ENCODE measurements at places on chromosomes 4 and X. TPM values are rescaled to one million over a fixed set of nuclear protein-coding genes. Genes with fewer than 3 reads are reported as not detected.

SMIM43 gene
- total RNA-seq: 0.21 TPM

CXCL9 gene
- 1.1 TPM for total RNA-seq

SPANXA2 gene
- not detected for total RNA-seq

POU3F4 gene
- not detected for total RNA-seq

SPARCL1 gene
- 18.4 TPM for total RNA-seq

DNA sequence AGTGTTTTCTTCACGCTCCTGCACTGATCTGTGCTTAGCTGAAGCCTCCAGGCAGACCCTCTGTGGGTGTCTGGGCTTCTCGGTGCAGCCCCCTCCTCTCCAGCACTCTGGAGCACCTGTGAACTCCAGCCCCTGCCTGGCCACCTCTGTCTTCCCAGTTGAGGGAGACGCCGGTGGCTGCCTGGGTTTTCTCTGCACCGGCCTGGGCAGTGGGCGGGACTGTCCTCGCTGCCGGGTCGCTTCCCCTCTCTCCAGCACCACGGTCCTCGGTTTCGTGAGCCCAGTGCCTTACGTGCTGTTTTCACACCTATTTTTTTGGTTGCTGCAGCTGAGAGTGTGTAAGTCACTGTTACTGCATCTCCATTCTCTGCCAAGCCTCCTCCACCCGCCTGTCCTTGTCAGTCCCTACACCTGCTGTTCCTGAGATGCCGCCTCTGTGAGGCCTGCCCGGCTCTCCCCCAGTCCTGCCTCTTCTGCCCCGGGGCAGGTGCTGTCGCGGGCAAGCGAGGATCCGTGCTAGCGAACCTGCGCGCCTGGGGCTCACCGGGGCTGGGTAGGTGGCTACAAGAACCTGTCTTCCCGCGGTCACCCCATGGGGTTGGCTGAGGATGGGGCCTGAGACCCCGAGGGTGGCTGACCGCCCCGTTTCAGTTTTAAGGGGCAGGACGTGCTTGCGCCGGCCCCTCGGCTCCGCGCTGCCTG is 2.4 kb upstream of the FGFRL1 start:
- H3K4me3 ChIP-seq: peak overlapping the region; percentile 59
- peak; percentile 48 for DNase-seq
- no peaks in the 10 kb centered on the region for H3K36me3 ChIP-seq
- no peak overlapping the region for H3K27ac ChIP-seq

PDZD4 gene
- 3.2 TPM for total RNA-seq

TRO gene
- 1.6 TPM for total RNA-seq

CPE gene
- total RNA-seq: 13.8 TPM

- peak overlapping the region; percentile 93 for H3K27ac ChIP-seq
- H3K27me3 ChIP-seq: no peaks in the 10 kb centered on the region
- no peaks in the 10 kb centered on the region for H3K4me1 ChIP-seq
These were observed 1.4 kb downstream of the ELOVL6 start for GRCh38 chr4:110196871-110197528.

DNA sequence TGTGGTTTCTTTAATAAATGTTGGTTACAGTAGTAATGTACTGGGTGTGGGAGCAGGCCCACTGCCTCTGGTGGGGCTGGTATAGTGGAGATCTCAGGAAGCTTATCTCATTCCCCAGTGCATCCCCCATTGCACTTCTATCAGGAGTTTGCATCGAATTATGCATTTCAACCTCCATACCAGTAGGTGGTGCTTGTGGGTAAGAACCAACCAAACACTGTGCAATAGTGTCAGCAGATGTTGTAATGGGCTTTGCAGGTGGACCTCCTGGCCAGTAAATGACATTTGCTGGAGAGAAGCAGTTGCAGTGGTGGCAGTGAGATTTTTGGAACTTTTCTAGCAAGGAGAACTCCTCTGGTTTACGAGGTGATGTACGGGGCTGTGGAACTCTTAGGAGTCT is 150.6 kb downstream of the POU3F4 start:
- no peaks in the 10 kb centered on the region for H3K36me3 ChIP-seq
- H3K4me1 ChIP-seq: no peaks in the 10 kb centered on the region
- no peaks in the 10 kb centered on the region for H3K27me3 ChIP-seq
- no peak overlapping the region for H3K27ac ChIP-seq
- DNase-seq: no peak
- no peak overlapping the region for H3K4me3 ChIP-seq

- H3K4me1 ChIP-seq: no peaks in the 10 kb centered on the region
- no peaks in the 10 kb centered on the region for H3K36me3 ChIP-seq
- no peak for DNase-seq
- no peaks in the 10 kb centered on the region for H3K27me3 ChIP-seq
- no peak overlapping the region for H3K27ac ChIP-seq
These were observed 43.5 kb upstream of the ANTXR2 start for GRCh38 chr4:80116516-80116915.

DNA sequence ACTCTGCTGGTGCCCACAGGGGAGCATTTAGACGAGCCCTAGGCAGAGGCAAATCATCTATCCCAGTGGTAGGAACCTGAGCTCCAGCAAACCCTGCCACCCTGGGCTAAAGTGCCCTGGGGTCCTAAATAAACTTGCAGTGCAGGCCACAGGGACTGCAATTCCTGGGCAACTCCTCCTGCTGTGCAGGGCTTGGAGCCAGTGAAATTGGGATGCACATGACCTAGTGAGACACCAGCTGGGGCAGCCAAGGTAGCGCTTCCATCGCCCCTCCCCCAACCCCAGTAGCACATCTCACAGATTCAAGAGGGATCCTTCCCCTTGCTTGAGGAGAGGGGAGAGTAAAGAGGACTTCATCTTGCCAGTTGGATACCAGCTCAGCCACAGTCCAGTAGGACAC is 44.1 kb downstream of the CHRNA9 start:
- no peaks in the 10 kb centered on the region for H3K36me3 ChIP-seq
- H3K4me1 ChIP-seq: no peaks in the 10 kb centered on the region
- H3K4me3 ChIP-seq: no peak overlapping the region
- no peak overlapping the region for H3K27ac ChIP-seq
- no peak for DNase-seq

DNA sequence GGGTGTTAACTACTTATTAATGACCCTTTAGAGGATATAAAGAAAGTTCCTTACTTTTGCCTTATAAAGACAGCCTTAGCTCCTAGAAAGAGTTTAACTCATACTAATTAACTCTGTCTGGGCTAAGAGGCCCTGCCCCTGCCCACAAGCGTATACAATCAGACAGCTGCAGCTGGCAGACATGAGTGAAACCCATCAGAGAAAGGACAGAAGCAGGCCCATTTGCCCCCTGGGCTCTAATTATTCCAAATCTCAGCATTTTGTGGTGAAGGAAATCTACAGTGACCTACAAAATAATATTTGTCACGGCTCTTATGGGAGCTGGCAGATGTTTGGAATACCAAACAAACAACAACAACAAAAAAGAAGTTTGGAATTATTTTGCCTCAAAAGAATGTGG is 71.8 kb downstream of the CHRDL1 start:
- H3K27me3 ChIP-seq: no peaks in the 10 kb centered on the region
- no peaks in the 10 kb centered on the region for H3K36me3 ChIP-seq
- H3K27ac ChIP-seq: no peak overlapping the region
- H3K4me1 ChIP-seq: no peaks in the 10 kb centered on the region

ADGRA3 gene
- total RNA-seq: 34.8 TPM

VCX3B gene
- total RNA-seq: not detected

DNA sequence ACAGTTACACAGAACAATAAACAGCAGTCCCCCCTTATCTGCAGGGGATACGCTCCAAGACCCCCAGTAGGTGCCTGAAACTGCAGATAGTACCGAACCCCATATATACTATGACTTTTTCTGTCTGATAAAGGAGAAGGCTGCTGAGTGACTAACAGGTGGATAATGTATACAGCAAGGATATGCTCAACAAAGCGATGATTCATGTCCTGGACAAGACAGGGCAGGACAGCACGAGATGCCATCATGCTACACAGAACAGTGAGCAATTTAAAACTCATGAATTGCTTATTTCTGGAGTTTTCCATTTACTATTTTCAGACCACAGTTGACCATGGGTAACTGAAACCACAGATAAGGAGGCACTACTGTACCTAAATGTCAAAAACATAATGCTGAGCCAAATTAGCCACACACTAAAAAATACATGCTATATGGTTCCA is 76.1 kb downstream of the MANBA start:
- no peak overlapping the region for H3K27ac ChIP-seq
- H3K4me3 ChIP-seq: no peak overlapping the region
- no peak for DNase-seq
- no peaks in the 10 kb centered on the region for H3K4me1 ChIP-seq
- H3K36me3 ChIP-seq: no peaks in the 10 kb centered on the region

SPON2 gene
- 22.4 TPM for total RNA-seq

DNA sequence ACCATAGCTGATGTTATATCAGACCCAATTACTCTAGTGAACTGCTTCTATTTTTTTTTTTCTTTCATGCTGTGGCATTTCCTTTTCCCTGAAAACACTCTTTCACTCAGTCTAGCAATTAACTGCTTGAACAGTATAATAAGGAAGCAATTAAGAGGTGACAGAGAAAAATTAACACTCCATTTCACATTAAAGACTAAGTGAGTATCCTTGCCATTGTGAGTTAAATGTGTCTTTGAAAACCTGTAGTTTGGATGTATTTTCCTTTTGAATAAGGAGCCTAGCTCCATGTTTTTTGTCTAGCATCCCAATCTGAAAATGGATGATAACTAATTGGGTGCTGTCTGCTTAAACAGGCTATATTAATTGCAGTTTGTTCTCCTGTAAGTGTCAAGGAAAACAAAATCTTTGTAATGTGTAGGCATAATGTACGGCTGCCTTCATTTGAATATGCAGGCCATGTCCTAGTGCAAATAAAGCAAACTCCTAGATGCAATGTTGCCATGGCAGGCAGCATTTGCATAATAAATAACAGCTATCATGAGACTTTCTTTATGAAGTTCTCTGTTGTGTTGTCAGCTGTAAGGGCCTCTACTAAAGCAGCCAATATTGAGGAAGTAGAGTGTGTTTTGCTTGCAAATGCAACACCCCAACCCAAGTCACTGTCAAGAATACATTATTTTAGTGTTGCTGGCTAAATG is 416.7 kb downstream of the ZIC3 start:
- no peaks in the 10 kb centered on the region for H3K27me3 ChIP-seq
- H3K36me3 ChIP-seq: no peaks in the 10 kb centered on the region
- no peak for DNase-seq
- no peak overlapping the region for H3K27ac ChIP-seq
- no peaks in the 10 kb centered on the region for H3K4me1 ChIP-seq

FAM47E gene
- 3.9 TPM for total RNA-seq

DNA sequence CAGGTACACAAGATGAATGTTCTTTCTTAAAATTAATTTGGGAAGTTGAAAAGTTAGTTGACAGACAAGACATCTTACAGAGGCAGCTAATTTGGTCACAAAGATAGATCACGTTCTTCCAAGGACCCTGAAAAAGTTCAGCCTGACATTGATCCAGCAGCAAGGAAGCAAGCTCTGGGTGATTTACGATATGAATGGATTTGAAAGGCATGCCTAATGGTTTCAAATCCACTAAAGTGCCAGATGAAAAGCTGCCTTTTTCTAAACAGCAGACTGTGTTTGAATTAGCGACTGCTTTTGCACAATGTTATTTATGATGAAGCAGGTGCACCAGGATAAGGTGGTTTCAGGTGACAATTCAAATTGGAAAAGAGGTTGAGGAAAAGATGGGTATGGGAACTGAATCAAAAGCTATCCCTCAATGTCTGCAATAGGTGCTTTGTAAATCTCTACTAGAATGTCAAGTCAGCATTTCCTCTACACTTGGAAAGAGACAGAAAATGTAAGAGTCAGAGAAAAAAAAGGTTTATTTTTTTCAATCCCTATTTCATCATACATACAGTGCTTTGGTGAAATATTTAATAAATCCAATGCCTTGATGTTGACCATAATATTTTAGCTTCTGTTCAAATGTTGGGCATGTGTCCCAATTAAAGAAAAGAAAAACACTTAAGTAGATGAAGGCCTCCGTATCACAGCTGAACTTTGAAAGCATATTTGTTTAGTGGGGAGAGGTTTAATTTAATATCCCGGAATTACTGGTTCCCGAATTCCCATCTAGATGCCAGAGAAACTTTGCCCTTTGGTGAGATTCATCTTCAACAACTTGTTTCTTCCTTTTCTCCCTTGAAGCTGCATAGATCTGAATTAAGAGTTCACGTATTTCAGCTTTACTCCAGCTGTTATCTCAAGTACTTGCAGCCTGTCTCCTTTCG is 6.0 kb downstream of the RASGEF1B start:
- no peaks in the 10 kb centered on the region for H3K36me3 ChIP-seq
- peaks cover 13% of the 10 kb centered on the region for H3K4me1 ChIP-seq
- DNase-seq: peak; percentile 39
- no peak overlapping the region for H3K4me3 ChIP-seq
- H3K27ac ChIP-seq: peak overlapping the region; percentile 78
- no peaks in the 10 kb centered on the region for H3K27me3 ChIP-seq

DNA sequence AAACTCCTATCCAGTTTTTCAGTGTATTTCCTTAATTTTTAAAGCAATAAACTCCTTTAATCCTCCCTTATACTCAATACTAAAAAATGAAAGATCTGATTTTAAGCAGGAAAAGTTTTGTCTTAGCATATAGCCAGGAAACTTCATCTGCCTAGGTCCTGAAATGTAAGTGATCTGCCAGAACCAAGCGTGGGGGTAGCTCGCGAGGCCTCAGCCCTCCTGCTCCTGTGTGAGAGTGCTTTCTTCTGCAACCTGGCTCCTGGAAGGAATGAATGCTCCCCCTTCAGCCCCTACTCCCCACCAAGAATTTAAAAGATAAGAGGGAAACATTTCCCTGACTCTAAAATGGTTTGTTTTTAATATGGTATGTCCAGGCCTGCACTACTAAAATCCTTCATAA is 160.1 kb downstream of the CBR4 start:
- H3K4me3 ChIP-seq: no peak overlapping the region
- H3K27ac ChIP-seq: no peak overlapping the region
- H3K27me3 ChIP-seq: no peaks in the 10 kb centered on the region
- peaks cover 3% of the 10 kb centered on the region for H3K36me3 ChIP-seq
- DNase-seq: no peak
- H3K4me1 ChIP-seq: no peaks in the 10 kb centered on the region

GRCh38 chr4:1868293-1868692 is 2.9 kb upstream of the NSD2 start:
- DNase-seq: peak; percentile 83
- H3K4me3 ChIP-seq: no peak overlapping the region
- H3K4me1 ChIP-seq: peaks cover 5% of the 10 kb centered on the region
- H3K27me3 ChIP-seq: no peaks in the 10 kb centered on the region
- H3K27ac ChIP-seq: peak overlapping the region; percentile 100

- H3K4me1 ChIP-seq: no peaks in the 10 kb centered on the region
- H3K27me3 ChIP-seq: no peaks in the 10 kb centered on the region
- DNase-seq: no peak
- H3K4me3 ChIP-seq: no peak overlapping the region
- H3K27ac ChIP-seq: no peak overlapping the region
These were observed 104.8 kb downstream of the PHKA2 start for GRCh38 chrX:18879144-18879543.

- no peak for DNase-seq
- no peaks in the 10 kb centered on the region for H3K36me3 ChIP-seq
- no peaks in the 10 kb centered on the region for H3K27me3 ChIP-seq
- H3K27ac ChIP-seq: no peak overlapping the region
These were observed 151.2 kb upstream of the AMOT start for GRCh38 chrX:112991801-112992200.

MAGEA2B gene
- 0.62 TPM for total RNA-seq

GRCh38 chrX:40061871-40062524 is 35.8 kb downstream of the BCOR start:
- H3K27me3 ChIP-seq: no peaks in the 10 kb centered on the region
- no peak overlapping the region for H3K27ac ChIP-seq
- no peaks in the 10 kb centered on the region for H3K36me3 ChIP-seq
- H3K4me1 ChIP-seq: no peaks in the 10 kb centered on the region
- no peak overlapping the region for H3K4me3 ChIP-seq
- no peak for DNase-seq

- H3K36me3 ChIP-seq: no peaks in the 10 kb centered on the region
- no peak overlapping the region for H3K4me3 ChIP-seq
- no peak for DNase-seq
- H3K4me1 ChIP-seq: no peaks in the 10 kb centered on the region
These were observed 8.2 kb downstream of the MED14 start for GRCh38 chrX:40727093-40727492.

SORBS2 gene
- total RNA-seq: 28.0 TPM

Measured in colonic mucosa (tissue), 4 donors.